ENCODE measurements at places on chromosomes 6 and 20.

GRCh38 chr6:119523556-119523955 lies 174.0 kb upstream of the MAN1A1 start:
- DNase-seq: no peak

GRCh38 chr20:23205611-23206041 lies 119.5 kb upstream of the CD93 start:
- DNase-seq: no peak

GRCh38 chr6:14286634-14287428 lies 169.3 kb downstream of the CD83 start:
- no peak for DNase-seq

DNA sequence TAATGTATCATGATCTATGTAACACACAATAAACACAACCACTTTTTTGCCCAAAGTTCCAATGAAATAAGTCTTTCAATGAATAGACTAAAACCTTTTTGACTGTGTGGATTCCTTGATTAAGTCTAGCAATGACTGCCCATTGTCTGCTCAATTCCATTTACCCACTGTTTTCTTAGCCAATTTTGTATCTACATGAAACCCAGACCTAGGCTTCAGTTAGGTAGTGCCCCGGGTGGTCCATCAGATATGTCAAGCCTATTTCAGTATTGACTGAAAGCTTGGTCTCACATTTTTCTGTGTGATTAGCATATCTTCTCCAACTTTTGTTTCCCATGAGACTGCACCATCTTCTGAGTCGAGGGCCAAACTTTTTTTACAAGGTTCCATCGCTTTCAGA lies 615.0 kb downstream of the C6orf118 start:
- DNase-seq: no peak

GRCh38 chr6:8139451-8139850 lies 37.1 kb upstream of the EEF1E1 start:
- DNase-seq: no peak

DNA sequence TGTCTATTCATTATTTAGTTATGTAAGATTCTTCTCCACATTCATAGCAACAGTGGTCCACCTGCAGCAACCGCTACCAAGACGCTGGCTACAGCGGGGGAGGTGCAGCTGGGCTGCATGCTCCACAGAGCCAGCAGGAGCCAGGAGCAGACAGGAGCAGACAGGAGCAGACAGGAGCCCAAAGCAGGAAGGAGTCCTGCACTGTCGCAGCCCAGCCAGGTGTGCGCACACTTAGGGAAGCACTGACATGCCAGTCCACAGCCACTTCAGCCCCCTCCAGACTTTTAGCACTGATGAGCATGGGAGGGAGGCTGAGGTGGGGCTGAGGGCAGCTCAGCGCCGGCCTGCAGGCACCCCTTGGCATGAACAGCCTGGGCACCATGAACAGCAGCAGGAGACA lies 19.6 kb downstream of the KIF16B start:
- DNase-seq: no peak
